ENCODE measurements at places on chromosomes 3 and 15. TPM values are rescaled to one million over a fixed set of nuclear protein-coding genes. Genes with fewer than 3 reads are reported as not detected.

The ARGFX gene
- not detected for total RNA-seq

The BLM gene
- 13.6 TPM for total RNA-seq

The KCNAB1 gene
- 23.8 TPM for total RNA-seq

The EIF2B5 gene
- 40.1 TPM for total RNA-seq

The CSTA gene
- 1.4 TPM for total RNA-seq

The C15orf62 gene
- total RNA-seq: 0.46 TPM

The TNNC1 gene
- total RNA-seq: not detected

The ALDH1L1 gene
- 8.5 TPM for total RNA-seq

The SPSB4 gene
- total RNA-seq: 7.2 TPM

The CCNB2 gene
- total RNA-seq: 11.8 TPM

The KBTBD8 gene
- 18.5 TPM for total RNA-seq

The LRRC31 gene
- total RNA-seq: not detected

The CYP1A2 gene
- total RNA-seq: not detected

The ABHD14A gene
- 33.0 TPM for total RNA-seq

The PLA2G4E gene
- total RNA-seq: not detected

The GOLGA6B gene
- not detected for total RNA-seq

The PIF1 gene
- 2.3 TPM for total RNA-seq

The CNBP gene
- 165 TPM for total RNA-seq

The CACNA1D gene
- 30.9 TPM for total RNA-seq

The TMEM108 gene
- total RNA-seq: 6.2 TPM

The KCNH8 gene
- total RNA-seq: 18.0 TPM

The BNIP2 gene
- total RNA-seq: 73.6 TPM

The COL6A5 gene
- 0.69 TPM for total RNA-seq

The CPLX3 gene
- total RNA-seq: 0.92 TPM

The MUSTN1 gene
- total RNA-seq: not detected

The PLIN1 gene
- under 0.01 TPM for total RNA-seq

Data from diencephalon (tissue), 1 donor.